ENCODE measurements at places on chromosomes 1 and 21. TPM values are rescaled to one million over a fixed set of nuclear protein-coding genes. Genes with fewer than 3 reads are reported as not detected.

DNA sequence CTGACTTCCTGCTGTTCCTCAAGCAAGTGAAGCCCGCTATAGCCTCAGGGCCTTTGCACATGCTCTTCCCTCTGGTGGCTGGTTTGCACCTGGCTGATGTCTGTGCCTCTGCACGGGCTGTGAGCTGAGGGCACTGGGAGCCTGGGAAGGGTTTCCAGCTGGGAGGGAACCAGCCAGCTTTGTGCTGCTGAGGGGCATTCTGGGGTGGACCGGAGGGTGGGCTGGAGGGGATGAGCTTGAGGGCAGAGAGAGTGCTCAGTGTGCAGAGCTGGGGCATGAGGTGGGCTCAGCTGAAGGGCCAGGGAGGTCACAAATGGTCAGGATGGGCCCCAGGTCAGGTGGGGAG is 305.7 kb downstream of the MATN1 start:
- peak; percentile 37 for DNase-seq

- peak; percentile 46 for DNase-seq
Observed at GRCh38 chr1:198679535-198680173, 40.8 kb downstream of the PTPRC start.

- DNase-seq: no peak
Observed at GRCh38 chr1:153534226-153534924, 1.4 kb downstream of the S100A6 start.

DNA sequence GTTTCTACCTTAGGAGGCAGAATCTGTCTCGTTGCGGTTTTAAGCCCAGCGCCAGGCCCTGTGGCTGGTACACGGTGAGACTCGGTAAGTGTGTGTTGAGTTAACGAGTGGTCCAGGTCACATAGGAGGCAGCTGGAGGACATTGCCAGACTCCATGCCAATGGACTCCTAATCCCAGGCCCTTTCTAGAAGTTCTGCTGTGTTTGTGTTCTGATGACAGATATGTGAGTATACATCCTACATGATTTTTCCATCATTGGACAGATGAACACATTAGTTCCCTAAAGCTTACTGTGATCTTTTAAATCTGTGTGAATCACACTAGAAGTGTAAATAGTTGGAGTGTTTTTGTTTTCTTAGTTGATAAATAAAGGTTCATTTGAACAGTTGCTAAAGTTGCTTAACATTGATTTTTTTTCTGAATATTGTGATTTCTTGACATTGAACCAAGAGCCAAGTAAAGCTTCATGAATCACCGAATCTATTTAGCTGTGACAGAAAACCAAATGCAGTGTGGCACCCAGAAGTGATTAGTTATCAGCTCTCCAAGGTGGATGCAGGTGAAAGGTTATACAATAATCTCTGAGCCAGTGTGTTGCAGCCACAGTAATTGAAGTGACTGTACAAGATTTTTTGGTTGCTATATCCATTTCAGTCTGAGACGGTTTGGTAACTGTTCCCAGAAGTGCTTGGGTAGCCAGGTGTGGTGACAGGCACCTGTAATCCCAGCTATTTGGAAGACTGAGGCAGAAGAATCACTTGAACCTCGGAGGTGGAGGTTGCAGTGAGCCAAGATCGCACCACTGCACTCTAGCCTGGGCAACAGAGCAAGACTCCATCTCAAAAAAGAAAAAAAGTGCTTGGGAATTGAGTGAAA is 46.3 kb downstream of the DOP1B start:
- DNase-seq: no peak

DNA sequence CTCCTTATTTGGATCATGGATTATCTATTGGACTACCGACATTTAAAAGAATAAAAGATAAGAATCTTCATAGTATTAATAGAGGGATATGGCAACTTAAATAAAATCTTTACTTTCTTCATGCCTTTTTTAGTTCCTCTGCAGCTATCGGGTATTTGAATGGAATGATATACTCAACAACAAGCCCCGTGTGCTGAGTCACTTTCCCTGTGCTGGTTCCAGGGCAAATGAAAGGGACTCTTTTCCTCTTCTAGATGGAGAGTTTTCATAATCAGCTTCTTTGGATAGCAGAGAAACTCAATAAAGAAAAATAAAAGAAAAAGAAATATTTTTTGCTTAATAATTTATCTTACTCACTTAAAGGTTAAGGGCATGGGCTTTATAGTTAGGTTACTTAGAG is 213.7 kb downstream of the LRRC40 start:
- DNase-seq: no peak

DNA sequence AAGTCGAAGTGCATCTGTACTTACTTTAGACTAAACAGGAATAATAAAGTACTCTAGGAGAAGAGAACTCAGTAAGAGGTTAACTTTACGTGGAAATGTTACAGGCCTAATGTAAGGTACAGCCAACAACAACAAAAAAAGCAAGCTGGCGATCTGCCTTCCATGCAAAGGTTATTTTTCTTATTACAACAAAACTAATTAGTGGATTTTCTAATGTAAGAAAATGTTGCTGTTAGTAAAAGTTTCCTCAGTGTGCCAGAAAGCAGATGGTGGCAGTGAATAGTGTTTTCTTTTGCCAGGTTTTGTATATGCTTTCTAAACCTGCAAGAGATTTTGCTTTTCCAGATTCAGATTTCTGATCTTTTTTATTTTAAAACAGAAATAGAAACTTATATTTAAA is 179.2 kb downstream of the NFIA start:
- no peak for DNase-seq

- no peak for DNase-seq
Observed at GRCh38 chr1:43743206-43743605, 35.9 kb downstream of the ST3GAL3 start.

DNA sequence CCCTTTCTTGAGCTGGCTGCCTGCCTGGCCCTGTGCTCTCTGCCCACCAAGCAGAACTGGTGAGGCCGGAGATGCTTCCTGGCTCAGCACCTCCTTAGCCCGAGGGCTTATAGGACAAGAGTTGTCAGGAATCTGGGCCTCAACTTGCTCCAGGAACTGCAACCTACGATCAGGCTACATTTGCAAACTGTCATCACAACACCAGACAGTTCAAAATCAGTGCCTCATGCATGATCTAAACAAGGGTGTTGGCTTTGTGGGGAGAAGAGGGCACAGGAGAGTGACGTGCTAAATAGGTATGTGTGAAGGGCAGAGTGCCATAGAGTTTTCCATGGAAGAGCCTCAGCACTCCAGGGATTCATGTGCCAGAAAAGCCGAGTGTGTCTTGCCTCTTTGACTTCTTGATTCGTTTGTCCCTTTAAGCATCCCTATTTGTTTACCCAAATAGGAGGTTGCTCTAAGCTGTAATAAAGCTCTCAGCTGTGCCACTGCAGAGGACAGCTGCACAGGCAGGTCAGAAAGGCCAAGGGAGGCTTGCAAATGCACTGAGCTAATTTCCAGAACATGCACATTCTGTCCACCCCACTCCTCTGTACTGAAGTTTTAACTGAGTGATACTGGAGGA is 30.2 kb upstream of the NEK2 start:
- no peak for DNase-seq

DNA sequence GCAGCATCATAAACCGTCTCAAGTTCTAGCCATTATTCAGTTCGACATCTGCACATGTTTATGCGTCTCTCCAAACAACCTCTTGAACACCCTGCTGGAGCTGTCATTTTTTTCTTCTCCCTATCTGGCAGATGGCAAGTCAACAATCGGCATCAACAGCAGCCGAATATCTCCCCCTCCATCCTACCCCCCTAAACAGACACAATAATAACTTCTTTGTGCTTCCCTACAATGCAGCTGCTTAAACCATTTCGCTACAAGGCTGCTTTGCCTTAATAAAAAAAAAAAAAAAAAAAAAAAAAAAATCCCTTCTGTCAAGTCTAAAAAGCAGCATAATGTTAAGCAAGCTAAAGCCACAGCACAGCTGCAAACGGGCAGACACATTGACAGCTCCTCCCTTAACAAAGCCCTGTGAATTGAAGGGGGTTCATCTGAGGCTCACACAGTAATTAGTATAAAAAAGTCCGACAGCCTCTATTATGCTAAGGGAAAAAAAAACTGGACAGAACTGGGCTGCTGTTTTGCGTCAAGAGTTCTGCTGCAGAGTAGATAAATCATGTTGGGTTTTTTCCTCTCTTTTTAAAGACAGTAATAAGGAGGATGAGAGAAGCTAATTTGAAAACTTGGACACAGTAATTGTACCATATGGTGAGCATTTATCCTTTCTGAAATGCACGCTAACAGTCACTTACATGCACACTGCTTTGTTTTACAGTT is 136.4 kb downstream of the AKT3 start:
- DNase-seq: no peak

DNA sequence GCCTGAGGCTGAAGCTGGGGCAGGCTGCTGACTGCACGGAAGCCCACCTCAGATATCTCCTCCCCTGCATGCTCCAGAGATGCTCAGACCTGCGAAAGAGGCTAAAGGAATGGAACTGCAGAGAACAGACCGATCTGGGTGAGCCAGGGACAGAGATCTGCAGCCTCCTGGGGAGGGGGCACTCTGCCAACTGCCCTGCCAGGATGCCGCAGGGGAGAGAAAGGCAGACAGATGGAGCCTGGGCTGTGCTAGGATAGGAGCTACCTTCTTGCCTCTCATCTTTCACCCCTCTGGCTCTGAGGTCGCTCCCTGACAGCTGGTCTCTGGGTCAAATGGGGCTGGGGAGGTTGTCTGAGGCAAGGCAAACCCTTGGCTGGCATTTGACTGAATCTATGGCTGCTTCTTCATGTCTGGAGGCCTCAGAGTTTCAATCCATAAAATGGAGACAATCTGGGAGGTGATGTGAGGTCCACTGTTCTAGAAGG is 238.2 kb downstream of the GRIK3 start:
- no peak for DNase-seq

GRCh38 chr21:22314963-22315362 is 1316.8 kb downstream of the NCAM2 start:
- DNase-seq: no peak

DNA sequence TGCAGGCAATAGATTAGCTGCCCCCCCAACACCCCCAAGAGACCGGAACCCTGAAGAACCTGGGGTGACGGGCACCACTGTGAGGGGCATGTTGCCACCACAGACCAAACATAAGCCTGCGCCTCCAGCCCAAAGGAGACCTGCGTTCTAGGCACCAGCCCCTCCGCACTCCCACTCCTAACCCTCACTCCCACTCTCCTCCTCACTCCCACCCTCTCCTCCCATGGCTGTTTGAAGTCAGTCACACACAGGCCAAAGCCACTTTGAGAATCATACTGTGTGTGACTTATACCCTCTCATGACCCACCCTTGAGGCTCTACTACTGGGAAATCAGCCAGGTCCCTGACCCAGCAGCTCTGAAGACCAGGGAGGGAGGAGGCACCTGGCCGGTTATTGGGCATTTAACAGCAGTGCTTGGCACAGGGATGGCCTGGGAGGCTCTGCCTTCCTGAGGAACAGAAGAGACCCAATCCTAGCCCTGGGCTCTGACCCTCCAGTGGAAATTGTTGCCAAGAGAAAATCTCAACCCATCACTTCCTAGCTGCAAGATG is 43.5 kb downstream of the FBXO2 start:
- no peak for DNase-seq

DIO1 gene
- 29.8 TPM for total RNA-seq

TNFSF18 gene
- not detected for total RNA-seq

LPAR3 gene
- total RNA-seq: not detected

SLC35F3 gene
- not detected for total RNA-seq

OSCP1 gene
- total RNA-seq: 1.8 TPM

ARHGAP30 gene
- total RNA-seq: 4.2 TPM

PCP4L1 gene
- total RNA-seq: 1.3 TPM

MTARC1 gene
- total RNA-seq: 62.6 TPM

TSNAX gene
- total RNA-seq: 18.6 TPM

SERINC2 gene
- 62.6 TPM for total RNA-seq

DNAH14 gene
- 8.0 TPM for total RNA-seq

Data from right lobe of liver (tissue), 6 donors.